GM13976 (cell line): ENCODE measurements at places on chromosomes 3 and 15.

DNA sequence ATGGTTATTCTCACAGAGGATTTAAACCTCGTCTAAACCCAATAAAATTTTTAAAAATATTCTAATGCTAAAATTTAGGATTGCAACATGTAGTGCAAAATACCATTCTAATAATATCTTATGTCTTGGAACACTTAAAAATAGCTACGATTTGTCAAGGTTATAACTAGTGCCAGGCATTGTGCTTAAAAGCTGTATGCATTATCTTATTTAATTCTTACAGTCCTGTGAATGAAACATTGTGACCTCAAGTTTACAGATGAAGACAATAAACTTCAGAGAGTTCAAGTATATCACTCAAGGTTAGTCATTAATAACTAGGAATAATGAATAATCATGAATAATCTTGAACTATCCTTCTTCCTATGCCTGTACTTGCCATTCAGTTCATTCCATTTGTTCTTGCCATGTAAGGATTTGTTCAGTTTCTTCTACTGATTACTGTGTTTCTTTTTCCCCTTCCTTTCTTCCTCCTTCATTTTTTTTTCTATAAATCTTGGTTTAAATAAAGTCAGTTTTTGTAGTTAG is 897.6 kb upstream of the NR2F2 start:
- no peak for DNase-seq

- no peak for DNase-seq
Observed at GRCh38 chr3:189276444-189277219, 104.9 kb downstream of the TPRG1 start.

- no peak for DNase-seq
Observed at GRCh38 chr3:112761062-112761638, 85.5 kb downstream of the CD200R1L start.

DNA sequence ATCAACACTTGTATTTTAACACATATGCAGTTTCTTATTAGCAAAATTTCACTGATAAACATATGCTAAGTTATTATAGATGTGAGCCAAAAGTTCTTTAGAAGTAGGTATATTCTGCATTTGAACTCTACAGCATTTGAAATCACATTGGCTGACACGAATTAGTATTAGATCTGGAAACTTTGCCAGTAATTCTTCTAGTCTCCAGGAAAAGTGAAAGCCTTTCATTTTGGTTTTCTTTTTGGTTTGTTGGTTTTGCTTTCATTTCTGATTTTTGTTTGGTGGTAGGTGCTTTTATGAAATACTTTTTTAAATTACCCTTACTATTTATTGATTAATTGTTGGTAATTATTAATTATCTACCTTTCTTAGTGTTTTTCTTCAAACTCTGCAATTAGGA is 72.9 kb downstream of the RBMS3 start:
- no peak for DNase-seq

DNA sequence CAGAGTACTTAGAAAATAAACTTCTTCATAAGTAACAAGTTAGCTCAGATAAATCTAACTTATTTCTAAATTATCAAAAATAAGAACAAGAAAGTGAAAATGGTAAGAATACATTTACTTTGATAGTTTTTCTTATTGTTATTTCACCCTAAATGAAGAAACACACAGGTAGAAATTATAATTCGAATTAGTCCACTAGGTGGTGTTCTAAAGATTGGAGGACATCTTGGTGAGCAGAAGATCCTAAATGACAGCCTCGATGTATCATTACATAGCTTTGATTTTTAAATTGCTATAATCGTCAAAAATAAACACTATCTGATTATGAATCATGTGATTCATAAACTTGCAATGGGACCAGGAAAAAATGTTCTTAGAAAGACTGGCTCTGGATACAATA is 280.8 kb upstream of the UBE2E2 start:
- peak; percentile 33 for DNase-seq

GRCh38 chr3:111763001-111763471 is 96.0 kb upstream of the PHLDB2 start:
- DNase-seq, result no peak

DNA sequence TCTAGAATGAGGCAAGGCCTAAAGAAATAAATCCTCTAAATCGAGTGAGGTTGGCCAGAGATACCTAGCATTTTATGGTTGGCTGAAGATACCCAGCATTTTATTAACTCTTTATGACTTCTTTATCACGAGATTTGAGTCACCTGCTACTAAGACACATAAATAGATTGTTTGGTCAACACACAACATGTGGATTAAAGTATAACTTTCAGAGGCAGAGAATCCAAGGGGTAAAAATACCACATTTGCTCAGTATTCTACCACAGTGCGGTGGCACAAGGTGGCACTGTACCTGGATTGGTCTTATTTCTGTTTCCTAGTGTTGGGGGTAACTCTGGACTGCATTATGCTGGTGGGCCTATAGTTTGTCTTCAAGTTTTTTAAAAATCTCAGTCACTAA is 27.0 kb upstream of the VILL start:
- no peak for DNase-seq

GRCh38 chr3:14267976-14268375 is 89.4 kb downstream of the LSM3 start:
- no peak for DNase-seq

GRCh38 chr3:58868097-58868779 is 181.6 kb downstream of the CFAP20DC start:
- no peak for DNase-seq

DNA sequence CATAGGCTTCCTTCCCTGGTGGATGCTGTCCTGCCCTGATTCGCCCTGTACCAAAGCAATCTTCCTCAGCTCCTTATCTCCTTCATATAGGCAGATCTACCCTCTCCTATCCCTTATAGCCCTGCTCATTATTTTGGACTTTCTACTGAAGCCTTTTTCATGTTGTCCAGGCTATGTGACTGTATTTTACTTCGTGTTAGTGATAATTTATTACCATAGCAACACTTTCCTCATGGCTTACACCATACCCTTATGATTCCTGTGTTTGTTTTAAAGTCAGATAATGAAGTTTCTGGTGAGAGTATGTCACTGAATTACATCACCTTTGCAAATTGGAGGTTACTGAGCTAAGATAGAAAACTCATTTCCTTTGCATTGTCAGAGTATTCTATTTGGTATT is 352.6 kb downstream of the NLGN1 start:
- no peak for DNase-seq

GRCh38 chr3:189927975-189928895 is 192.5 kb downstream of the P3H2 start:
- DNase-seq, result no peak
